ENCODE measurements at places on chromosomes 11 and 22.

DNA sequence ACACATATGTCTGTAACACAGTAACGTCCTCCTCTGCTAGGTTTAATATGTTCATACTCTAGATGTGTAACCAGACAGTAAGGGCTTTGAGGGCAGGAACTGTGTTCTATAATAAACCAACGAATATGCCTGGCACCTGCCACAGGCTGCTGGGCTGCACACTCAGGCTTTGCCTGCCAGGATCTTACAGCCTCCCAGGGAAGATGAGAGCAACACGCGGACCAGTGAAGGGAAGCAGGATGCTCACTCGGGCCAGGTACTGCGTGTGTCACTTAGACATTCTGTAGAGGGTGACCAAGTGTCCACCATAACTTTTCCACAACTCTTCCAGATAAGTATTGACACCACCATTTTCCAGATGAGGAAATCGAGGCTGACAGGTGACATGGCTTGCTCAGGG, 21.7 kb upstream of the BAIAP2L2 start:
- no peak for DNase-seq

GRCh38 chr22:29531419-29531818, 22.1 kb downstream of the THOC5 start:
- DNase-seq, result no peak

DNA sequence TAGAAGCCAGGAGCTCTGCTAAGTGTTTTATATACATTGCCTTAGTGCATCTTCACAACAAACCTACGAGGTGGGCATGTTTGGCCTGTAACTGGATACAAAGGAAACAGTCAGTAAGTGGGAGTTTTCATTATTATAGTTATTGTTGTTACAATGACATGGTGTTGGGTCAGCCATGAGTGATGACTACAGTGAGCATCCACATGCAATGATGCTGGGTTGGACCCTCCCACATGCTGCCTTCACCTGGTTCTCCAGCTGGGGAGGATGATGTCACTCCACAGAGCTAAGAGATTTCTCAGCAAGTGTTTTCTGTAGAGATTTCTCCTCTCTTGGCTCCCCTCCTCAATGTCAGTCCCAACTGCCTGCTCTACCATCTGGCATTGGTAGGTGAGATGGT, 59.3 kb downstream of the EHF start:
- DNase-seq, result no peak

- no peak for DNase-seq
Observed at GRCh38 chr11:95149651-95150364, 60.2 kb downstream of the ENDOD1 start.

DNA sequence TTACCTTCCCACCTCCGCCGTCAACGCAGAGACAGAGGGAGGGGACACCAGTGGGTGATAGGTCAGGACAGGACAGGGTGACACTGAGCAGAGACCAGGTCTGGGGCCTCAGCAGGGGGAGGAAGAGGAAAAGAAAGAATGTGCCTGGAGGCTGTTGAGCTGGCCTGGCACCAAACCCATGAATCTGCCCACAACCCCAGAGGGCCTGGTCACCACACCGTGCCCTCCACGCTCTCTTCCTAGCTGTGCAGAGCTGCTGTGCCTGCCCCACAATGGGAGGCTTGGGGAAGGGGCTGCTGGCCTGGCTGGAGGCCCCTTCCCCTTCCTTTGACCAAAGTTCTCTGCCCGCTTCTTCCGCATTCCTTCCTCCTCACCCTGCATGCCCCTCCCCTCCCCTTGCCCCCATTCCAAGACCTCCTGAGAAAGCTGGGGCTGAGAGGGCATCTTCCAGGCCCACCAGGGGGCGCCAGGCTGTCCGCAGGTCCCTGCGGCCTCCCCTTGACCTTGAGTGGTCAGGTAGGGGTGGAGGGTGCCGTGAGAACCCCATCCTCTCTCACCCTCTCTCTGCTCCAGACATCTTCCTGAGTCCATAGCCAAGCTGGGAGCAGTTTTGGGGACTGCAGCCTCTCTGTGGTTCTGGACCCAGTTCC, 11.0 kb upstream of the CACNA1I start:
- no peak for DNase-seq

GRCh38 chr11:77253690-77254089, 47.8 kb downstream of the GDPD4 start:
- no peak for DNase-seq

GRCh38 chr11:69526453-69526810, 45.0 kb downstream of the LINC01488 start:
- DNase-seq, result no peak

Measured in NCI-H1694 (cell line).